ENCODE measurements at places on chromosomes 1 and 21. TPM values are rescaled to one million over a fixed set of nuclear protein-coding genes. Genes with fewer than 3 reads are reported as not detected.

DNA sequence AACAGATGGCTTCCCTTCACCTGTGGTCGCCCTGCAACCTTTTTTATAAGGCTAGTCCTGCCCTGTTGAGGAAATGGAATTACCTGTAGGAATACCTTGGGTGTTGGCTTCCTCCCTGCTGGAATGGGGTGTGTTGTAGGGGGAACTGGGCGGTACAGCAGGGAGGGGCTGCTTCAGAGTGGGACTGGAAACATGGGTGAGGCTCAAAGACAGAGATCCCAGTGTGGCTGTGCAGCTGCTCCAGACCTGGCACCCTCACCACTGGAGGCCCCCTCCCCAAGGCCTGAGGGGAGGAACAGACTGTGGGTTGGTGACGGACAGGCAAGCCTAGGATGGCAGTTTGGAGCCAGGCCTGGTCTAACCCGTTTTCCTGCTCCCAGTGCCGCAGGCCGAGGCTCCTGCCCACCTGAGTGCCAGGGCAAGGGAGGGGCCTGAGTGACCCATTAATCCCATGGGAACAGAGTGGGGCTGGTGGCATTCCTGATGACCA lies 4.5 kb downstream of the EFNA3 start:
- no peak for DNase-seq

DNA sequence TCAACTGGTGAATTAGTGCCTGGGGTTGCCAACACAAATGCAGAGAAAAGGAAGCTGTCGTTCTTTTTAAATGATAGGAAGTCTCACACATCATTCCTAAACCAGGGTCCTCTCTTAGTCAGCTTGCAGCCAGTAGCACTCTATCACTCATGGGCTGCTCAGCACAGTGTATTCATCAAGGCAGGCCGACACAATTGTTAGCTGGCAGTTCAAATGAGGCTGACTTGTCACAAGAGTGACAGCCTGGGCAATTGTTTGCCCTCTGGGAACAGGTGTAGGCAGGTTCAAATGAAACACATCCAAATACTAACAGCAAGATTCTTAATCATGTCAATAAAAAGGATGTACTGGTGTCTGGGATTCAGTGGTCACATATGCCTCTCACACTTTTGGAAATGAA lies 76.9 kb downstream of the ERICH3 start:
- DNase-seq: no peak

DNA sequence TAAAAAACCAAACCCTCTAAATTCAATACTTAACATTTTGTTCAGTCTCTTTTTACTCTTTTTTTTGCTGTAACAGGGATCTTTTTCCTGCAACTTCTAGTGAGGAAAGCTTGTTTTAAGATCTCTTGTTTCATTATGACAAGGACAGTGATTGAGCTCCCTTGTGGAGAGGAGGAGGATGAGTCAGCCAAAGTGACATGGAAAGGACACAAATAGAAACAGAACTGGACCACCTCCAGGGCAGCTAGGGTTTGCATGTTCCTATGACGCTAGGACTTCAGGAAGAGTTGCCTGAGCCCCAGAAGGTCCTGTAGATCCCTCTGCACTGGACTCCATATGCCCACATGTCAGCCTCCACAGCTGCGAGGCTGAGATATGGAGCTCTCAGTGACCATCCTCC lies 212.6 kb upstream of the FAM78B start:
- no peak for DNase-seq

- no peak for DNase-seq
These were observed 594.7 kb upstream of the CAMK1G start for GRCh38 chr1:208988811-208989222.

Gene RGS7
- polyA plus RNA-seq: 0.58 TPM
